ENCODE measurements at places on chromosomes 5 and 9.
A peak's percentile ranks its signal among the peaks of the same experiment; 100 is the strongest.

- no peak for DNase-seq
Observed at GRCh38 chr5:93161661-93162654, 419.1 kb downstream of the NR2F1-AS1 start.

DNA sequence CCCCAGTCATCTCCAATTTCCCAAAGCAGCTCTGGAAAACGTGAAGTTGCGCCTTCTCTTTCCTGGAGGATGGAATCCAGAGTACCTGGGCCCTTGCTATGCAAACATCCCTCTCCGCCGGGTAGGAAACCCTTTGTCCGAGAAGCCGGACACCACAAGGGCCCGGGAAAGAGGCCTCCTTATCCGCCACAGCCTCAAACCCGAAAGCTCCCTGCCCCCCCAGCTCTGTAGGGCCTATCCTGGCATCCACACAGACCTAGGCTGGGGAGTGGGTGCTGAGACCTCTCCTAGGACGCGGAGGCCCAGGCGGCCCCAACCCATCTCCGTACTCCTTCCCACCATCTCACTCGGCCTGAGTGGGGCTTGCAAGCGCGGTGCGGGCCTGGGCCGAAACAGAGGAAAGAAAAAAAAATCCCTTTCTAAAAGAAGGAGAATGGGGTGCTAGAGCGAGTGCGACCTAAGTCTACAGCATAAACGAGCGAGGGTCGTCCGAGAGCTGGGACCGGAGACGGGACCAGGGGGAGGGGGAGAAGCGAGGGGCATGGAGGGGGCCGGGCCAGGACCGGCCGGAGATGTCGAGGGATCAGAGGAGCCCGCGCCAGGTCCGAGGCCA lies 624 bp downstream of the FBXW11 start:
- DNase-seq = no peak

- no peak for DNase-seq
Observed at GRCh38 chr5:96076451-96076850, 114.8 kb upstream of the ELL2 start.

DNA sequence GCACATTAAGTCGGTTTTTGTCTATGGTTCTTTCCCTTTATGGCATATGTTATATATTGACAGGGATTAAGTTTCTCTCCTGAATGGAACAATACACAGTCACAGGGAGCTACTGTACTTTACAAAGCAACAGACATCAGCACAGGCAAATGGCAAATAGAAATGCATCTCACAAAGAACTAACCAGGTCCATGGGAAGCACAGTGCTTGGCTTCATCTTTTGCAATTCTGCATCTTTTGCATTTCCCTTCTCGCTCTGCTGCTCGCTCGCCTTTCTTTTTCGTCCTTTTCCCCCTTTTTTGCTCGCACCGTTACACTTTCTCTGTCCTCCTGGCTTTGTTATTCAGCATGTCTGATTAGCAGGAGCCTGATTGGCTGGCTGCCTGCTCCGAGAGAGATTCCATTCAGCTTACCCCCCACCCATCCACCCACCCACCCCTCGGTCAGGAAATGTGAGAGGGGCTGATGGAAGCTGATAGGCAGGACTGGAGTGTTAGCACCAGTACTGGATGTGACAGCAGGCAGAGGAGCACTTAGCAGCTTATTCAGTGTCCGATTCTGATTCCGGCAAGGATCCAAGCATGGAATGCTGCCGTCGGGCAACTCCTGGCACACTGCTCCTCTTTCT lies at the start of gene ADAMTSL1:
Gene ADAMTSL1 (plus strand): TSS at position 502 of the 628 bp plus-strand sequence. CDS start 80 bp downstream, at position 582.
- peak; percentile 89 for DNase-seq

- DNase-seq = no peak
Observed at GRCh38 chr9:137023583-137023991, 4.5 kb downstream of the ABCA2 start.

DNA sequence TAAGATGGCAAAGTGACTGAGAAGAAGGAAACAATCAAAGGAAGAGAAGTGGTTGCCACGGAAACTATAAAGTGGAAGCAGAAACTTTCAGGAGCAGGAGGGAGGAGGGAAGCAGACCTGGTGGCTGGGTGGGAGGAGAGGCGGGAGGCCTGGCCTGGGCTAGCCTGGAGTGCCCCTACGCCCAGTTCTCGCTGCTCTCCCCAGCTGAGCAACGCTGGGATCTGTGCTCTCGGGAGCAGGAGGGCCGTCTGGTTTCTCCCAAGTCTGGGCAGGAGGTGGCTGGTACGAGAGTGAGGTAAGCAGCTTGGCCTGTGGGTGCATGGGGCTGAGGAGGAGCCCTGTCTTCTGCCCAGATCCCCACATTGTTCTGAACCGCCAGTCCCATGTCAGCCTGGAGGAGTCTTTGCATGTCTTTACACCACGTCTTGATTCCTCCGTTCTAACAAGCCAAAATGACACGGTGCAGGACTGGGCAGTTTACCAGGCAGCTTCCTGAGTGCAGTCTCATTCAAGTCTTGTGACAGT lies 15.0 kb upstream of the DAB2IP start:
- no peak for DNase-seq

DNA sequence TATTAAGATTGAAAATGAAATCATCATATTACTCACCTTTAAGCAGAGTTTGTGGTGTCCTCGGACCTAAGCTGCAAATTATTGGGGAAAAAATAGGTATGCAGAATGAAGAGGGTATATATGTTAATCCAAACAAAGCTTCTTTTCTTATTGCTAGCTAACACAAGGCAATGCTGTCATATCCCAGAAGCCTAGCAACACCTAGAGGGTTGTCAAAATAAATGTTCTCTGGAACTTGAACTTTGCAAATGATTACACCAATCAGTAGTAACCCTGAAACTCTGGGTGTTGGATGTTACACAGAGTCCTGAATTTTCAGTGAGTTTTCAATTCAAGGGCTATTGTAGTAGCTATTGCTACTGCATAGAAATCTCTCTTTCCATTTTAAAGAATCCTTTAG lies at the start of gene C6:
Gene C6 (minus strand): TSS at position 193 of the 400 bp plus-strand sequence. CDS start 10,302 bp downstream, outside the sequence.
- no peak for DNase-seq

DNA sequence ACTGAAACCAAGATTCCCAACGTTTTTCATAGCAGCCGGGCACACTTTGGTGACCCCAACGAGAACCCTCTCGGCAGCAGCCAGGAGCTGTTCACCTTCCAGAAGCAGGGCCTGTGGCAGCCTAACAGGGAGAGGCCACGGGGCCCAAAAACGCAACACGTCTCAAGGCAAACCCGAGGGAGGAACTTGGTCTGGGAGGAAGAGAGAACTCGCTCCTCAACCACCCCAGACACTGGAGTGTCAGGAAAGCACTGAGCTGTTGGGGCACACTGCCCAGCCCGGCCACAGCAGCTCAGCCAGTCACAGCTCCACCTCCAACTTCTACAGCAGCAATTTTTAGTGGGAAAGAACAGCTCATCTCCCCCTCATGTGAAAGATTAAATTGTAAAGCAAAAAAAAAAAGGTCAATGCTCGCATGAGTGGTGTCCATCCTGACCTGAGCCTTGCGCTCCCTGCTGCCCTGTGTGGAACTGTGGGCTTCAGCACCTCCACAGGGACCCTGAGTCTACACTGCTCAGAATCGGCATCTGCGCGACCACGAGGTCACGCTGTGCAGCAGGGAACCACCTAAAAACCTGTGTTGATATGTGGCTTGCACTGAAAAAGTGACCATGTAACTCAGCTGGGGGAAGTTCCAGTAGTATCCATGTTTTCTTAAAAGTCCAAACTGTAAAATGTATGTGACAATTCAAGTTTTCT lies 55.0 kb downstream of the IPPK start:
- no peak for DNase-seq

GRCh38 chr5:34597034-34598027 lies 58.8 kb upstream of the RAI14 start:
- DNase-seq = no peak

DNA sequence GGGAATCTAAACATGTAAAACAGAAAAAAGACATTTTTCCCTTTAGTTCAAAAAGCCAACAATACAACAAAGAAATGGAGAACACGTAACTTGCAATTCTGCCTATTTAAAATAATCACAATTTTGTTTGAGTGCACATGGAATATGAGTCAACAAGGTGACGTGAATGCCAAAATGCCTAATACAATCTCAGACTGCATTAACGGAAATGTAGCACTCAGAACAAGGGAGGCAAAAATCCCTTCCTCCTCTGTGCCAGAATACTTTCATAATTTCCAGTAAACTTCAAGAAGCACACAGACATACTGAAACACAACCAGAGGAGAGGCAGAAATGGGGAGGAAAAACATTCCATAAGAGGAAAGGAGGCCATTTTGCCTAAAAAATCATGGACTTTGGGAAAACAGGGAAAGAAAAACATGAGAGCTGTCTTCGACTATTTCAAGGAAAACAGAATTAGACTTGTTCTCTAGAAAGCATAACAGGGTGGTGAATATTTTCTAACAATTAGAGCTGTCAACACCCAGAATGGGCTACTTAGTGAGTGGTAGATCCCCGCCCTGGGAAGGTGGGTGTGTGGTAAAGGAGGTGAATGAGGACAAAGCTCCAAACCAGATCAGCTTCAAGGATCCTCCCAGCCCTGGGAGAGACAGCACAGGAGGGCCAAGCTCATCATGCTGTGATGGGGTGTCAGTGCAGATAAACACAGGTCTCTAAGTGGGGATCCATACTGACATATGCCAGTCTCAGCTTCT lies 48.2 kb downstream of the ABCA1 start:
- no peak for DNase-seq

GRCh38 chr5:67723873-67724272 lies 491.7 kb upstream of the PIK3R1 start:
- no peak for DNase-seq

DNA sequence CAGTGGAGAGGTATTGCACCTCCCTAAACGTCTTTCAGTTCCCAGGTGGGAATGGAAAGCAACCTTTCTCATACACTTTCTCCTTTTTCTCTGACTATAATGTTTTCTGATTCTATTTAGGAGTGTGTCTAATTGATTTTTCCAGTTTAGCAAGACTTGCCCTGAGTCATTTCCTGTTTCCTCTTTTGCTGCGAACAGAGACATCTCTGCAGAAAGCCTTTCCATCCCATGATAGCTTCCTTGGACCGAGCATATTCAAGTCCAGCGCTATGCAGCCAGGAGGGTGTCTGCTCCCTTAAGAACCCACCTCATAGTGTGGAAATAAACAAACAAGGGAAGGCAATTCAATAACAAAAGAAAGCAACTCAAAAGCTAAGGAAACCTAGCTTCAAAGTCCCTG lies 60.0 kb upstream of the CDH6 start:
- no peak for DNase-seq

GRCh38 chr5:131389096-131389868 lies 125.4 kb downstream of the CDC42SE2 start:
- no peak for DNase-seq

DNA sequence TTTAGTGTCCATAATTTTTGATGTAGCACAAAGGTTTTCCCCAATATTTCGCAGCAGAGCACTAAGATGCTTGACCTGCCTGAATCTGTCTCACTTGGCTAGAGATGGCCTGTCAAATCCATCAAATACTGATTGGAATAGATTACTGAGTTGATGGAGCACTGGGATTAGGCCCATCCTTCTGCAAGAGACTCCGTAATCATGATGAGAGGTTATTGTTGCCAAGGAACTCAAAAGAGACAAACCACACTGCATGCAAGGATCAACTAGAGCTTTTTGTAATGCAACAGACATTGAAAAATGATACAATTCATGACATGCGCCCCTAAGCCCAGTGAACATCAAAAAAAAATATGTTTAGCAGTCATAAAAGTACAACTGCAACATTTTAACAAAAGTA lies 585.3 kb upstream of the GRAMD2B start:
- no peak for DNase-seq

DNA sequence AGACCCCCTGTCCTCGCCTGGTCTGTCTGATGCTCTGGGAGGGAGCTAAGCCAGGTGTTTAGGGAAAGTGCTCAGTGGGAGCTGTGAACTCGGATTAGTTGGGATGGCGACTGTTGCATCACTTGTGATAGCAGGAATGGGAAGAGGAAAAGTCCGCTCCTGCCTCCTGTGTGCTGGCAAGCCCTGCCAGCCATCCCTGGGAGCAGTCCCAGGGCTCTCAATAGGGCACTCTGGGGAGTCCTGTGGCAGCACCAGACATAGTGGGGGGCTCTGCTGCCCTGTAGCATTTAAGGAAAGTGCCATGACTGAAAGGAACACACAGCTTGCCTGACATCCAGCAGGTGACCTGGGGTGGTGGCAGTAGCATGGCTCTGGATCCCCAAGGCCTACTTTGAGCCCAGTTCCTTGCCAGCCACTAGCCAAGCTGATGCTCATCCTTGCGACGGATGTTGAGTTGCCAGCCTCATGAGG lies 81.5 kb downstream of the AMBP start:
- DNase-seq = no peak
